ENCODE measurements at places on chromosomes 1 and 21.
A peak's percentile ranks its signal among the peaks of the same experiment; 100 is the strongest.

DNA sequence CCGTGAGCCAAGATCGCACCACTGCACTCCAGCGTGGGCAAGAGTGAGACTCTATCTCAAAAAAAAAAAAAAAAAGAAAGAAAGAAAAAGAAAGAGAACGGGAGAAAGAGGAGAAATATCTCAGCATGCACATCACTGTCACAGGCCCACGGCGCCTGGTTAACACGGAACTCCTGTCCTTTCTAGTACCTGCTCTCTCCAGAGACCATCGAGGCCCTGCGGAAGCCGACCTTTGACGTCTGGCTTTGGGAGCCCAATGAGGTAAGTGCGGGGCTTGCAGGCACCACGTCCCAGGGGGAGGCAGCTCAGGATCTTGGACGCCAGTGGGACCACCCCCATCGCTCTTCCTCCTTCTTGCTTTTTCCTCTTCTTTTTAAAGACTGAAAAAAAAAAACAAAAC is 100.4 kb downstream of the PDE9A start:
- DNase-seq = no peak

- DNase-seq = no peak
These were observed 191.8 kb downstream of the LYPLAL1 start for GRCh38 chr1:219365451-219365850.

GRCh38 chr1:25944986-25945385 is 38.8 kb upstream of the STMN1 start:
- no peak for DNase-seq

GRCh38 chr1:15027515-15027986 is 126.0 kb upstream of the TMEM51 start:
- peak; percentile 67 for DNase-seq

DNA sequence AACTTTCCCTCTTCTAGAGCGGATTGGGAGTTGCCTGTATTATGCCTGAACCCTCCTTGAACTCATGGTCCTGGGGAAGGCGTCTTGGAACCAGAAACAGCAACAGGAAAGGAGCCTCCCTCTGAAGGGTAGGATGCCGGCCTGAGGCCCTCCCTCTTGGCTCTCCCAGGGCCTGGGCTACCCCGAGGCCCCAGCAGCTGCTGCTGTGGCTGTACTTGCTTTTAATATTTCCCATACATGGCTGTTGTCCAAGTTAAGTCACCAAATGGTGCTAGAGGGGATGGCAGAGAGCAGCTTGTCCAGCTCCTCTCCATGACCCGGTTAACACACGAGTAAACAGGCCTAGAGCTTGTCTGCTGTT is 10.5 kb downstream of the CHRNB2 start:
- DNase-seq = no peak

- DNase-seq = no peak
These were observed 324.8 kb downstream of the DISC1 start for GRCh38 chr1:231951374-231951773.

- DNase-seq = no peak
These were observed 15.4 kb upstream of the AGTRAP start for GRCh38 chr1:11720525-11720924.

GRCh38 chr21:42747746-42748351 is 94.4 kb downstream of the PDE9A start:
- no peak for DNase-seq

- DNase-seq = no peak
These were observed 28.1 kb downstream of the TTC39A start for GRCh38 chr1:51302270-51302669.

DNA sequence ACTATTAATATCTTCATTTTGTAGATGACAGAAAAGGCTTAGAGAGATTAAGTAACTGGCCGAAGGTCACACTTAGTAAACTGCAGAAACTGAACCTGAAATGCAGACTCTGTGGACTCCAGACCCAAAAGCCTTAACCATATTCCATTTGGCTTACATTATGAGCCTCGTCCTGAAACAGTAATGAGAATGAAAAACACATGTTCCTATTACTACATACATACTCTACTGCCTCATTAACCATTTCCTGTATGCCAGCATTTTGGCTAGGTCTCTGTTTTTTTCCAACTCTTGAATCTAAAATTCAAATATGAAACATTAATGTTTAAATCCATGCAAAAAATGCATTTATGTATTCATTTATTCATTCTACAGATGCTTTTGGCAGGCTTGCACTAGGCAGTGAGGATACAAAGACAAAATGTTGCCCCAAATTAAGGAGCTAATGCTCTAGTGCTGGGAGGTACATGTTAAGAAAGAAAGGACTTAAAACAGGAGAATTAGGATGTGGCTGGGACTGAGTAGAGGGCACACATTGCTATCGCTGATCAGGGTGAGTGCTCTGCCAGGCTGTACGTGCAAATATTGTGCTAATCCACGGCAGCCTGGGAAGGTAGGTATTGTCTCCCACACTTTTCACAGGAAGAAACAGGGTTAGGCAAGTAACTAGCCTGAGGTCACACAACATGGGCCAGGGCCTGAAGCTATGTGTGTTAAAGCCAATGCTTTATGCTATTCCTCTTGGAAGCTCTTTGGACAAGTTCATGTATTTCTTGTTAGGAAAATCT is 14.0 kb downstream of the DEGS1 start:
- no peak for DNase-seq

DNA sequence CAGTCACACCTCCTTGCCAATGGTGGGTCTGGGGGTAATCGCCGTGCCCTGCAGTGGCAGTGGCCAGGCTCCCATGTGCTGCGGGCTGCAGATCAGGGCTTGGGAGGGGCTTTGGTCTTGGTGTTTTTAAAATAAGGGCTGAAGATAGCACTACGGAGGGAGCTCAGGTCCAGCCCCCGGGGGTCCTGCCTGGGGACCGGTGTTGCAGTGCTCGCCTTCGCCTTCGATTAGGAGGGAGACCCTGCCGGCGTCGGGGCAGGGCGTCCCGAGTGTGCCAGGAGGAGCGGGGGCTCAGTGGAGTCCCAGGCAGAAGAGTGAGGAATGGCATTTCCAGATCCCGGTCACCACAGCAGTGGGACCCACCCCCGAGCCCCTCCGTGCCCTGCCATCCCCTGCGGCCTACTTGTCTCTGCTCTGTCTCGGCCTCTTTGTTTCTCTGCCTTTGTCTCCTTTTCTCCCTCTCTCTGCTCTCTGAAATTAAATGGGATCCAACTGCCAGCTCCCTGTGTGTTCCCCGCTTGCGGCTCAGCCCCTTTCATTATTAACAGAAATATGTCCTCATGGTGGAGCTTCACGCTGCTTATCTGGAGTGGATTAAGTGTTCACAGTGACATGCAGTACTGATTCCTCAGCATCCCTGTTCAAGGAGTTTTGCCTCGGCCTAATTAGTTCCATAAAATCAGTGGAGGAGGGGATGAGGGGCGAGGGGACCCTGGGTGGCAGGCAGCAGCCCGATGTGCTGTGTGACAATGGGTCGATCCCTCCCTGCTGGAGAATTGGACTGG is 44.4 kb downstream of the DMRTB1 start:
- no peak for DNase-seq

- DNase-seq = no peak
These were observed 154.5 kb upstream of the SPAG17 start for GRCh38 chr1:118339400-118340124.

GRCh38 chr1:115951560-115951959 is 24.8 kb upstream of the SLC22A15 start:
- no peak for DNase-seq

GRCh38 chr1:43625063-43625780 is 24.7 kb upstream of the KDM4A start:
- DNase-seq = no peak

GRCh38 chr1:218390618-218391017 is 45.5 kb downstream of the TGFB2 start:
- no peak for DNase-seq

GRCh38 chr1:110466646-110467280 is 15.8 kb downstream of the PROK1 start:
- no peak for DNase-seq

DNA sequence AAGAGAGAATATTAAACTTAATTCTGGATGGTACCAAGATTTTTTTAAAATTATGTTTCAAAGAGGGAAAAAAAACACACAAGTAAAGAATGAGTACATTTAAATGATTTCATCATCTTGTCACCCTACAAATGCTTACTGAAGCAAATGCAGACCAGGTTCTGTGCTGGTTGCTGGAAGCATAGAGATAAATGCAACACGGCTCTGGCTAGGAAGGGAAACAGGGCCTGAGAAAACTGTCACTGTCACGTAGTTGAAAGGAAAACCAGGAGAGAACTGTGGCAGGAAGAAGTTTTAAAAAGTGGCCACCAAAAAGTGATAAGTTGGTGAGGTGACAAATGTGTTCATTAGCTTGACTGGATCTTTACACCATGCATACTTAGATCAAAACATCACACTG is 336.9 kb upstream of the NFIA start:
- no peak for DNase-seq

DNA sequence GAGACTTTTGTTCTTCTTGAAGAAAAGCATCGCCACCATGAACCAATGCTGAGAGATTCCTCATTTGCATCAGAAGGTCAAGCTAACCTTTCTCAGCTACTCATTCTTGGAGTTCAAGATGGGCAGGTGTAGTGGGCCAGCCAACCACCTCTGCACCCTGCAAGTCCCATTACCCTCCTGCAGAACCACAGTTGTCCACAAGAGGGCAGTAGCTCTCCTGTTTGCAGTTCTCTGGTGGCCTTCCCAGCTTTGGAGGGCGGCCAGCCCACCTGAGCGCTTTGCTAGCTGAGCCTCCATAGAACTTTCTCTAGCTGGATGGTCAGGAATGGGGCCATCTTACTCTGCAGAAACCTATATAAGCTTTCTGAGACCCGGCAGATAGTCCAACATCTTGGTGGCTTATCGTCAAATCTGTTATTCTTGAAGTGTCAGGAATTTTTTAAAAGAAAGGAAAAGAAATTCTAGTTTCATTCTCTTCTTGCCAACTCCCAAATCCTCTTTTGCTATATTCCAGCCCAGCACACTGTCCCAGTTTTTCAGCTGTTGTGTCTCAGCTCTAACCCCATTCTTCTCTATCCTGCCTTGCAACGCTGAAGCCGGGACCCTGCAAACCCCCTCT is 11.0 kb upstream of the LMX1A start:
- DNase-seq = no peak

GRCh38 chr21:45001134-45002095 is 61.6 kb downstream of the SLX9 start:
- DNase-seq = no peak

- DNase-seq = peak; percentile 54
These were observed at the start of gene KCNJ6 for GRCh38 chr21:37916310-37917051. KCNJ6 (minus strand) TSS chr21:37916457; CDS start chr21:37840682, 75,775 bp downstream.

DNA sequence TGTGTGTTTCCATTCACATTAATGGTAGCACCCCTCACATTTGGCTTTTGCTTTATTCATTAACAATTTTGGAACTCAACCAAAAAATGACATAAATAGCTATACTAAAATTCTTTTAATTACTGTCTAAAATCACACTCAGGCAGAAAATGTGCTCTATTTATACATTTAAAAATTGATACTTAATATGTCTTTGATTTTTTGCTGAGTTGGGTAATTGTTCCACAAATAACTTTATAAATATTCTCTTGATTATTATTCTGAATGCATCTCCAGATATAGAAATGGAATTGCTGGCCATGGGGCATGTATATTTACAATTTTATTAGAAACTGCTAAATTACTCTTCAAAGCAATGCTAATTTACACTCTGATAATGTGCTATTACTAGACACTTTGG is 658.7 kb upstream of the CHRM3 start:
- no peak for DNase-seq

DNA sequence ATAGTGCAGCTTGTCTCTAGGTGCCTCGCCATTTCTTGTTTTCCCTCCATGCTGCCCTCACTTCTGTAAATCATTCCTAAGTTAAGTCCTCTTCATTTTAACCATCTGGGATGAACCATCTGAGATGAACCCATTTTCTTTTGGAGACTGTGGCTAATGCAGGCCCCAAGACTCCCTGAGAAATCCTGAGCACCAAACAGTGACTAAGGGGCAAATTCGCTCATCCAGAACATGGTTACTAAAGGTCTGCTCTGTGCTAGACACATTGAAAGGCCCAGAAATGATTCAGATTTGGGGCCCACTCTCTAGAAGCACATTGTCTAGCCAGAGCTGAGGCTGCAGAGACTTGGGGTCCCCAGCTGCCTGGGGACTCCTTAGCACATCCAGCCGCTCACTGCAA is 151.9 kb upstream of the CTTNBP2NL start:
- no peak for DNase-seq

DNA sequence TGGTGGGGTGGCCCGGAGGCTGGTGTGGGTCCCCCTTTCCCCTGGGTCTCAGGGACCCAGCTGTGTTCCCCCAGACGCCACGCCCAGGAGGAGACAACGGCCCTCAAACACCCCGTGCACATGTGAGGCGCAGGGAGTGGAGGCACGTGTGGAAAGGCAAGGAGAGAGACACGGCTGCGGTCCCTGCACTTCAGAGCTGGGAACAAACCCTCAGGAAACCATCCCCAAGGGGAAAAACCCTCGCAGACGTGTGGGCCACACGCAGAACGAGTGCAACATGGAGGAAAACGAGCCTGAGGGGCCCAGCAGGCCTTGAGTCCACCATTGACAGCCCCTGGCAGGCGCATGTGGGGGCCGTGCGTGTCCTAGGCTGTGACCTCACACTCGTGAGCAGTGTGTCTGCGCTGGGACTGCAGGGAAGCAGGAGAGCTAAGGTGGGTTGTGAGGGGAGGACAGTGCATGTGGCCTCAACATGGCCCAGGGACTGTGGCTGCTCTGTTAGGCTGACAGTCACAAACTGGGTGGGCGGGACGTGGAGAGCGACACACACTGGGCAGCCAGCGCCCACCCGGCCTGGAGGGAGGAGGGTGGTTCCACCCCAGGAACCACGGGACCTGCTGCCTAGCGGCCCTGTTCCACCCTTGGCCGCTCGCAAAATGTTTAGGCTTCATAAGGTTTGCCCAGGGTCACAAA is 20.0 kb downstream of the ITGB2 start:
- no peak for DNase-seq

DNA sequence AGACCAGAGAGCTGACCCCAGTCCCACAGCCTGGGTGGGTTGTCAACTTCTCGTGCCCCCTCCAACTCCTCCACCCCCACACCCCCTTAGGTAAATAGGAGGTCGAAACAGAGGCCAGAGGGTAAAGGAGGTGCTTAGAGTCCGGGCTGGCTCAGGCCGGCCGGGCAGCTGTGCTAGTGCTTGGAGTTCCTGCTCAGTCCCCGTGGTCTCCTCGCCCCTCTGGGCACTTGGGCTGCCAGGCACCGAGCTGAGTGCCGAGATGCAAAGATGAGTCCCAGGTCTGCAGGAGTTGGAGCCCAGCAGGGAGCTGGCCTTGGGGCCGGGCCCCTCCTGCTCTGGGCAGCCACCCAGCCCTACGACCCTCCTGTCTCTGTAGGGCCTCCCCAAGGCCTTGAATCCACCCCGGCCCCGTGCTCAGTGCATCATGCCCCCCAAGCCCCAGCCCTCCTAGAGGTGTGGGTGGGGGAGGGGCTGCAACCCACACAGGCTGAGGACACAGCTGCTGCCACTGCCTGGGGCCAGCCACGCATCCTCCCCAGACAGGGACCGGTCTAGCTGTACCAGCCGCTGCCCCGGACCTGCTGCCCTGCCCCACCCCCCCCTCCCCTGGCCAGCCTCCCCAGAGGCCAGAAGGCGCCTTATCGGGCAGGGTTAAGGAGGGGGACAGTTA is 1.9 kb downstream of the SMIM1 start:
- no peak for DNase-seq

DNA sequence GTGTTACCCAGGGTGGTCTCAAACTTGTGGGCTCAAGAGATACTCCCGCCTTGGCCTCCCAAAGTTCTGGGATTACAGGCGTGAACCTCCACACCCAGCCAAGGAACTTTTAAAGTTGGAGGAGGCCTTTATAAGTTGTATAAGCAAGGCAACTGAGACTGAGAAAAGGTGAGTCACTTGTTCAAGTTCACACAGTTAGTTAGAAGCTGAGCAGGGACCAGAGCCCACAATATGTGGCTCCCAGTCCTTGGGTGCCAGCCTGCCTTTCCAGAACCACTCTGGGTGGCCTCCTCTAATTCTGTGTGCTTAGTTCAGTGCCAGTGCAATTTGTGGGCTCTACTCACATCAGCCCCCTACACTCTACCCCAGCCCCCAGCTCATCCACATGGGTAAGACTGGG is 3.7 kb downstream of the RAB25 start:
- no peak for DNase-seq

Measured in left renal cortex interstitium (tissue), 4 donors.